ENCODE measurements at places on chromosomes 6 and 20. TPM values are rescaled to one million over a fixed set of nuclear protein-coding genes. Genes with fewer than 3 reads are reported as not detected.

PI3 gene
- 2.9 TPM for total RNA-seq

SSTR4 gene
- total RNA-seq, result 0.86 TPM

GATA5 gene
- total RNA-seq, result 0.66 TPM

GJA10 gene
- total RNA-seq, result not detected

GGTLC1 gene
- total RNA-seq, result not detected

PCK1 gene
- 0.14 TPM for total RNA-seq

CALHM4 gene
- total RNA-seq, result not detected

SCRT2 gene
- not detected for total RNA-seq

MAVS gene
- 18.4 TPM for total RNA-seq

TXNDC5 gene
- total RNA-seq, result 132 TPM

HEY2 gene
- total RNA-seq, result 0.03 TPM

TREM2 gene
- total RNA-seq, result not detected

SESN1 gene
- 10.8 TPM for total RNA-seq

HNF4A gene
- total RNA-seq, result 20.0 TPM

BPI gene
- not detected for total RNA-seq

RIPOR2 gene
- 0.73 TPM for total RNA-seq

FOXO3 gene
- 18.4 TPM for total RNA-seq

MEI4 gene
- not detected for total RNA-seq

CARMIL1 gene
- total RNA-seq, result 7.8 TPM

TFAP2D gene
- not detected for total RNA-seq

TRAPPC3L gene
- not detected for total RNA-seq

HLA-DOB gene
- 0.05 TPM for total RNA-seq

MACROD2 gene
- total RNA-seq, result 0.34 TPM

DEFB110 gene
- not detected for total RNA-seq

RUNX2 gene
- total RNA-seq, result 1.4 TPM

PACRG gene
- not detected for total RNA-seq

IRF4 gene
- total RNA-seq, result 0.26 TPM

RAET1L gene
- 0.34 TPM for total RNA-seq

PABPC1L gene
- 8.7 TPM for total RNA-seq

TCF21 gene
- total RNA-seq, result 0.06 TPM

CYP21A2 gene
- total RNA-seq, result not detected

CNR1 gene
- total RNA-seq, result 2.4 TPM

PCSK2 gene
- not detected for total RNA-seq

ISM1 gene
- total RNA-seq, result 0.12 TPM

ARFGEF3 gene
- total RNA-seq, result 0.55 TPM

RBM24 gene
- total RNA-seq, result 5.3 TPM

CCDC170 gene
- total RNA-seq, result 0.06 TPM

TNXB gene
- total RNA-seq, result 0.56 TPM

ARMC2 gene
- 2.0 TPM for total RNA-seq

DSP gene
- 33.0 TPM for total RNA-seq

PTGIS gene
- 0.02 TPM for total RNA-seq

SOX4 gene
- 7.9 TPM for total RNA-seq

BICRAL gene
- total RNA-seq, result 2.8 TPM

COL11A2 gene
- 0.92 TPM for total RNA-seq

MCHR2 gene
- not detected for total RNA-seq

SMIM28 gene
- total RNA-seq, result not detected

ANGPT4 gene
- 0.03 TPM for total RNA-seq

CTAGE9 gene
- not detected for total RNA-seq

CST5 gene
- total RNA-seq, result not detected

ZNF391 gene
- 0.23 TPM for total RNA-seq

PAK1IP1 gene
- 17.4 TPM for total RNA-seq

RAD21L1 gene
- not detected for total RNA-seq

PREX1 gene
- 14.9 TPM for total RNA-seq

LPIN3 gene
- 16.3 TPM for total RNA-seq

TINAG gene
- total RNA-seq, result not detected

RAMACL gene
- total RNA-seq, result 0.16 TPM

CRIP3 gene
- total RNA-seq, result 0.27 TPM

HAO1 gene
- total RNA-seq, result not detected

Data from A549 treated with AZD2906 at 1 μM for 4 hours (cell line).